Coronary artery (tissue), 2 donors: ENCODE measurements at places on chromosomes 6 and 20.
A peak's percentile ranks its signal among the peaks of the same experiment; 100 is the strongest.

DNA sequence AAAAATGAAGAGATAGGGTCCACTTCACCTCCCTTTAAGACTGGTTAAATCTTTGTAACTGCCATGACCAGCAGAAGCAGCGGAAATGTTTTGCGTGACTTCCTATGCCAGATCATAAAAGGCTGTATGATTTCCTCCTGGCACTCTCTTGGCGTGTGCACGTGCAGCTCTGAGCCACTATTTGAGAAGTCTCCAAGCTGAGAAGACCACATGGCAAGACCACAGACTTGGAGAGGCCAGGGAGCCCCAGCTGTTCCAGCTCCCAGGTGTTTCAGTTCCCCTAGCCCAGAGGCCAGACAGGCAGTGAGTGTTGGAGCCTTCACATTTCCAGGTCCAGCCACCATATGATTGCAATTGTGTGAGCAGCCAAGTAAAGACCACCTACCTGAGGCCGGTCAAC is 259.3 kb upstream of the RIN2 start:
- no peak for DNase-seq

- DNase-seq: no peak
These were observed 31.3 kb upstream of the AFDN start for GRCh38 chr6:167795321-167795811.

- DNase-seq: no peak
These were observed 62.0 kb downstream of the SYNE1 start for GRCh38 chr6:152575161-152575560.

DNA sequence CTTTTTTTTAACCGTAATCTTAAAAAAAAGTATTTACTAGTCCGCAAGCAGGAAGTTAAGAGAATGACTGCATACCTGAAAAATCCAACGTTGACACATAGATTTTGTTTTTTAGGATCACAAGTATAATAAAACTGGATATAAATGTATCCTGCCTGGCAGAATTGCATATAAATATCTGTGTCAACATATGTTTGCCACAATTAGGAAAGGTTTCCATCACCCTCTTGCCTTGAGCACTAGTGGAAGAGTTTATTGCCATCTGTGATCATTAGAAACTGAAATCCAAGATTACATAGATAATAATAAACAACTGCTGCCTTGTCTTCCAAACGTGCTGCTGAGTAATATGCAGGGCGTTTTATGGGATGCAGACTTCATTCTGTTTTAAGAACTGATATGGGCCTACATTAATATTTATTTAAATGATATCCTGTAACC is 27.9 kb downstream of the PLEKHG1 start:
- DNase-seq: no peak

DNA sequence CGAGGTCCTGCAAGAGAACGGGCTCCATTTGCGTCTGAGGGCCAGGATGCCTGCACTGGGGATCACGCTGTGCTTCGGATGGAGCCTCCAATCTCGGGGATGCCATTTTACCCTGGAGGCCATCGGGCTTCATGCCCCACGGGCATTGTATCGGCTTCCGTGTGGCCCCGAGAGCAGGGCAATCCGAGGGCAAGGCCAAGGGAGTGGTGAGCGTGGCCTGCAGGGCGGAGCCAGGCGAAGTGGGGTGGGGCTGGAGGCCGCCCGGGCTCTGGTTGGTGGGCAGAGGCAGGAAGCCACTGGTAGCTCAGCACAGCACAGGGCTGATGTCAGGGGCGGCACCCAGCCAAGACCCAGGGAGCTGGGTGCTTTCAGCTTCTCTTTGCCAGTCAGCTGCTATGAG is 57.5 kb upstream of the BHLHE23 start:
- peak; percentile 41 for DNase-seq

GRCh38 chr20:46835418-46835817 is 59.2 kb upstream of the EYA2 start:
- no peak for DNase-seq

GRCh38 chr6:163637524-163637923 is 223.0 kb downstream of the QKI start:
- DNase-seq: no peak

GRCh38 chr6:44294832-44295791 is 18.0 kb downstream of the AARS2 start:
- peak; percentile 53 for DNase-seq
